Thoracic aorta (tissue), 2 donors: ENCODE measurements at places on chromosomes 4 and X. TPM values are rescaled to one million over a fixed set of nuclear protein-coding genes. Genes with fewer than 3 reads are reported as not detected.

Gene PAGE2B
- not detected for total RNA-seq

Gene MAOB
- total RNA-seq: 40.6 TPM

Gene SCOC
- total RNA-seq: 34.4 TPM

Gene SPACA5
- not detected for total RNA-seq

Gene CFI
- total RNA-seq: 2.2 TPM

Gene SLC9B1
- not detected for total RNA-seq

Gene FAM47E
- 0.54 TPM for total RNA-seq
